ENCODE measurements at places on chromosomes 4 and X.

DNA sequence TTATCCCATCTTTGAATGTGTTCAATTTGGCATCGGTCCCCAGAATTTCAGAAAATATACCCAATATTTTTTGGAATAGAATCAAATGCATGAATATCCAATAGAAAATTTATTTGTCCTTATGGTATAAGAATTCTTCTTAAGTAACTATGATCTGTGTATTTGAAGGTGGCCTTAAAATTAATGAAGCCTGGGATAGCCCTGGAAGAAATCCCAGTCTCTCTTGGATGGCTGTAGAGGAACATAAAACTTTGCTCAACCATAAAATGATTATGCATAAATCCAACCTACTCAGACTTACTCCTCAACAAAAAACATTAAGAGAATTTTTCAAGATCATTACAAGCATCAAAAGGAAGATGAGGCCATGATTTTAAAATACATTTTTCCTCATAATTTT lies 269.4 kb upstream of the SMIM31 start:
- DNase-seq = no peak

DNA sequence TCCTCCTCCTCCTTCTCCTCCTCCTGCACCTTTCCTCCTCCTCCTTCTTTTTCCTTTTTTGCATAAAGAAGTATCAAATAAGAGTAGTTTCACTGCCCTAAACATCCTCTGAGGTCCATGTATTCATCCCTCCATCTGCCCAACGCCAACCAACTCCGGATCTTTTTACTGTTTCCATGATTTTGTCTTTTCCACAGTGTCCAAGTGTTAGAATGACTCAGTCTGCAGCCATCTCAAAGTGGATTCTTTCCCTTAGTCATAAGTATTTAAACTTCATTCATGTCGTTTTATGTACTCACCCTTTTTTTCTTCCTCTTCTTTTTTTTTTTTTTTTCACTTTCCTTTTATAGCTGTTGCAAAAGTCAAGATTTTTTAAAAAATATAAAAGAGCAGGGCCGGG lies 12.9 kb downstream of the CSF2RA start:
- DNase-seq = no peak

GRCh38 chrX:72123471-72124185 lies 8.1 kb downstream of the RTL5 start:
- no peak for DNase-seq

DNA sequence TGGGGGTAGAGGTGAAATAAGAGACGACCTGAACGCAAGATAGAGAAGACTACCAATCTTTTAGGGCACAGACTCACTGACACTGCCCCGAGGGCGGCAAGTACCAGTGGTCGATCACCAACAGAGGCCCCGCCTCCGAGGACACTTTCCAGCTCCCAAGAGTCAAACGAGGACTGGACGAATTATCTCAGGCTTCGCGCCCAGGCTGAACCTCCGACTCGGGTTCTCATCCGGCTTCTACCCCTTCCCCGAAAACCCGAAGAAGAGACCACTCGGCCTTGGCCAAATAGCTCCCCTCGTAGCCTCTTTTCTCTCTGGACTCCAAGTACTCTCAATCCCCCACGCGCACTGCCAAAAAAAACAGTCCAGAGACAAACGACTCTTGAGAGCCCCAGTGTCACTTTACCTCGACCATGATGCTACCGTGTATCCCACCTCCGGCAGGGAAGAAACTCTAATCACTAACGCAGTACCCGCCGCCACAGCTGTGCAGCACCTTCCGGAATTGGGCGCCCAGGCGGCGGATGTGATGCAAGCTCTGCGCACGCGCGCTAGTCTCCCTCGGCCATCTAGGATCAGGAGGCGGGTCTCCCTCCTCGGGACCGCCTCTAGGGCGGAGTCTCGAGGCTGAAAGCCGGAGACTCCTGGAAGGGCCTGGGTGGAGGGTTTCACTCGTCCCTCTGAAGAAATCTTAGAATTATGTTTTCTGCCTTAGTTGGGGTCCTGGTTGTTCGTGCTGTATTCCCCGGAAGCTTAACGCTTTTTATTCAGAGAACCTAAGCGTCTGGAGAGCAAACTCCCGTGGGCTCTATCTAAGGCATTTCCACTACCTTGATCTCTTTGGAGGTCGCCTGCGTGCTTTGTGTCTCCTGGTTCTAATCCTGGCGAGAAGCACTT lies at the start of gene PLRG1:
TSS of gene PLRG1 (minus strand) at position 507 of the 897 bp plus-strand sequence. CDS start at position 415, 92 bp downstream.
- peak; percentile 92 for DNase-seq

DNA sequence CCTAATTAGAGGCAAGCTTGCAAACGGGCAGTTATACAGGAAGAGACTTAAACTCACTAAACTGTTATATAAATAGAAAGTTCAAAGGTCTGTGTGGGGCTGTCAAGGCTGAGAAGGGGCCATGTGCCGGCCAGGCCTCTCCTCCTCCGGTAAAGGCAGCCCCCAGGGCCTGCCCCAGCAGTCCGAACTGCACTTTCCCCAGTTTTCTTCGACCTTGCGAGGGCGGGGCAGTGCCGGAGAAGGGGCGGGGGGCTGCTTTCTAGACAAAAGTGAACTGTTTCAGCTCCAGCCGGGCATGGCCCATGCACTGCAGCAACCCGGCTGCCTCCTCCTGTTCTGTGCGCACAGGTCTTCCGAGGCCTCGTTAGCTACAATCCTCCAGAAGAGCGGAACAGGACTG lies 4.1 kb downstream of the AFF2 start:
- DNase-seq = no peak

DNA sequence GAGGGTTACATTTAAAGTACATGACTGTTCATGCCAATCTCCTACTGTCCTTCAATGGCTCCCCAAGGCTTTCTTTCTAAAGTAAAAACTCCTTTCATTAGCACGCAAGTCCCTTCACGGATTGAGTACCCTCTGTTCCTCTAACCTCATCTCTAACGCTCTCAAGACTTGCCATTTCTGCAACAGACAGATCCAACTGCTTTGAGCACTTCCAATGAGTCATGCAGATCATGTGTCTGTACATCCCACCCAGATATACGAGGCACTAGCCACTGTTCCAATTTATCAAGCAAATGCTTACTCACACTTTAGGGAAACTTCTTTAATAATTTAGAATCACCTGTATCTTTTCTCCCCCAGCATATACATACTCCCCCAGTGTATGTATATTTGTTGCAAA lies 332.5 kb upstream of the ZFP42 start:
- no peak for DNase-seq

DNA sequence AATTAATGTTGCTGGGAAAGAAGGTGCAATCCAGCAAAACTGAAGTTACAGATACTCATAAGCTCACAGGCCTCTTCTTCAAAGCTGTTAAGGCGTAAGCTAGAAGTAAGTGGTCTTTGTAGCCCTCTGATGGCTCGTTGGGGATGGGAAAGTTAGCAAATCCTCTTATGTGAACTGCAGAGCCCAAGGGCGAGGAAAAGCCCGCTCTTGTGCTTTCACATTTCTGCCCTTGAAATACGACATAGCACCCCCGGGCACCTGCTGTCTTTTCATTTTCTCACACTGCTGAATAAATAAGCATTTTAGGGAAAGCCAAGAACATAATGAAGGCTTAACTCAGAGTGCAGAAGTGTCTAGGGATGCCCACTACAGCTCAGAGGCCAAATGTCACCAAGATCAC lies 73.1 kb upstream of the SORBS2 start:
- no peak for DNase-seq

DNA sequence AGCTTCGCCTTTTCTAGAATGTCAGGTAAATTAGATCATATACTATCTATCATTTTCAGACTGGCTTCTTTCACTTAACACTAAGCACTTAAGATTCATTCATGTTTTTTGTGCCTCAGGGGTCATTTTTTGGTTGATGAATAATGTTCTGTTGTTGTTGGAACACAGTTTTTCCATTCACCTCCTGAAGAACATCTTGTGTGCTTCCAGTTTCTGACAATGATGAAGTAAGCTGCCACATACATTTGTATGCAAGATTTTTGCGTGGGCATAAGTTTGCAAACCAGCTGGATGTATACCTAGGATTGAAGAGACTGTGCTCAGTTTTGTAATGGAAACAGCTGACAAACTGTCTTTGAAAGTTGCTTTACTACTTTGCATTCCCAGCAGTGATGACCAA lies 37.6 kb downstream of the MAGEA9 start:
- DNase-seq = no peak

DNA sequence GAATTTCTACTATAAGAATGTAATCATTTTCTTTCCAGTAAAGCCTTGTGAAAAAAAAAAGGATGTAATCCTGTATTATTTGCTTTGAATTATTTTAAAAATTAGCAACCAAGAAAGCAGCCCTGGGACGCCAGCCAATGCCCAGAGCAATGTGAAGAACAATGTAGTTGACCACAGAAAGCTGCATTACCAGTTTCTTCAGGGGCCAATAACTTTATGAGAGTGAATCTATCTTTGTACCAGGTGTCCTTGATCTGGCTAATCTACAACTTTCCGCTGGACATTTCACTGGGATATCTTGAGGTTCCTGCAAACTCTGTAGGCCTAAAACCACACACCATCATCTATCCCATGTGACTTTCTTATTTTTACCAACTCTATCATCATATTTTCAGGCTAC lies 7.6 kb upstream of the KLHL2 start:
- no peak for DNase-seq

GRCh38 chrX:2507904-2508627 lies 7.3 kb upstream of the DHRSX start:
- no peak for DNase-seq

DNA sequence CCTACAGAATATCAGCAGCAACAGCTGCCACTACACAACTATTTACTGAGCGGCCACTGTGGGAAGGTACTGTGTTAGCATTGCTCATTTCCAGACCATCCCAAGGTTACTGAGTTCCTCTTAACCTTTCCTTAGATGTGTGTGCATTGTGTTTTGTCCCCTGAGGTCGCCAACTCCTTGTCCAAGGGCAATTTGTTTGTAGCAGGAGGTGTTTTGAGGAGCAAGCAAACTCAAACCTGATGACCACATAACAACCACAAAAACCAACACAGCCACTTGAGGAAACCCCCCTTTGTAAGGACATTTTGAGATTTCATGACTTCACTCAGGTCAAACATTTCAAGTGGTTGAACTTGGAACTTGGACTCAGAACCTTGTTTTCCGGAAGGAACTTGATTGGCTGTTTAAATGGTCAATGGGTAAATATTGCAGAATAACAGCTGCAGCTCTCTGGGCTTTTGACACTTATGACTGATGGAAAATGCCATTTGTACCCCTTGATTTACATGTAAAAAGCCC lies 122.3 kb downstream of the MID1IP1 start:
- no peak for DNase-seq

DNA sequence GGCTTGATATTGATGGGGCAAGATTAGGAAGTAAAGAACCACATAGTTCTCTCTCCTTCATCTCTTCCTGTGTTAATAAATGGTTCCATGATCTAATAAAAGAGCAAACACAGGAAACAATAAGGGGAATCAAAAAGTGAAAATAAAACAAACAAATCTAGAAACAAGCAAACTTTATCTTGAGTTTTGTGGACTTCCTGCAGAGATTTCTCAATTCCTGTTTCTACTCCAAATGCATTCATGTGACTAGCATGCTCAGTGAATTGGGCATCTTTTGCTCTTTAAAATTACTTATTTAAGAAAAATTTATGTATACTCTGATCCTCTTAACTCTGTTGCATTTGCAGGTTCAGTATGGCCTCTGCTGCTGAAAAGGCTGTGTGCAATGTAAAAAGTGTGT lies 682.0 kb downstream of the KCTD8 start:
- no peak for DNase-seq

DNA sequence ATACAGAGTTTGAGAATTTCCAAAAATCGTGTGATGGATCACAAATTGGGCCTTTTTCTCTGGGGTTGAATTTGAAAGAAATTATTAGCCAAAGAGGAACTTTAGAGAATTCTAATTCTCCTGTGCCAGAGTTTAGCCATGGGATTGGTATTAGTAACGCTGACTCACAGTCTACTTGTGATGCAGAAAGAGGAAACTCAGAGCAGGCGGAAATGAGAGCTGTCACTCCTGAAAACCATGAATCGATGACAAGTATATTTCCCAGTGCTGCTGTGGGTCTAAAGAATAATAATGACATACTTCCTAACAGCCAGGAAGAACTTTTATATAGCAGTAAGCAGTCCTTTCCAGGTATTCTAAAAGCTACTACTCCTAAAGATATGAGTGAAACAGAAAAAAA lies 64.9 kb downstream of the N4BP2 start:
- no peak for DNase-seq

DNA sequence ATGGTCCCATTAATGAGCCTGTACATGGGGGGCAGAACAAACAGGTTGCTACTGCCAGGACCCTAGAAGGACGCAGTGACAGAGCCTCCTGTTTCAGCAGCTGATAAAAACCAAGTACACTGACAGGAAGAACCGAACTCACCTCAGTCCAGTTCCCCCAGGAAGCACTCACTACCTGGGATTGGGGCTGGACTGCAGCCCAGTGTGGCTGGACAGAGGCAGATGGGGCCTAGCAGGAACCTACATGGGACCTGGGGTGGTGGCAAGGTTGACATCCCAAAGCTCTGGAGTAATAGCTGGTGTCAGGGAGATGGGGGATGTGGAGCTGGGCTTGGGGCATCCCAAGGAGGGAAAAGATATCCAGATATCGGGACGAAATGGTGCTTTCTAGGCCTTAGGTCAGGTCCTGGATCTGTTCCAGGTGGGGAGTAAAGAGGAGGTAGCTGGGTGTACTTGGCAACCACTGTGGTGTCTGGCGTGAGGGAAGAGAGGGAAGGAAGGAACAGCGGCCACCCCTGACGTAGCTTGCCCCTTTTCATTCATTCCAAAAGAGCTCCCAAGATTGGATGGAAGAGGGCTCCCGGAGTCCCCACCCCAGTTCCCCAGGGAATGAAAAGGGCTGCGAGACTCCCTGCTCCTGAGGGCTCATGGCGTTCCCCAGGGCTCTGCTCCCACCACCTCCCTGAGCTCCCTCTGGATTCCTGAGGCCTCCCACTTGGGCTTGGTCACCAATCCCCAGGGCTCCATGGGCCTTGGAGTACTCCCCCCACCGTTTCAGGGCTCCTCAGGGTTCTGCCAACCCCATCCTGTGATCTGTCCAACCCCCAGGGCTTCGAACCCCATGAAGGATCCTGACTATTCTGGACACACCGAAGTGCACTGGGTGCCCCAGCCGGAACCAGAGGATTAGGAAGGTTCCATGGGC lies 4.5 kb downstream of the EMD start:
- DNase-seq = no peak

GRCh38 chrX:122218666-122219065 lies 965.4 kb upstream of the GRIA3 start:
- no peak for DNase-seq

DNA sequence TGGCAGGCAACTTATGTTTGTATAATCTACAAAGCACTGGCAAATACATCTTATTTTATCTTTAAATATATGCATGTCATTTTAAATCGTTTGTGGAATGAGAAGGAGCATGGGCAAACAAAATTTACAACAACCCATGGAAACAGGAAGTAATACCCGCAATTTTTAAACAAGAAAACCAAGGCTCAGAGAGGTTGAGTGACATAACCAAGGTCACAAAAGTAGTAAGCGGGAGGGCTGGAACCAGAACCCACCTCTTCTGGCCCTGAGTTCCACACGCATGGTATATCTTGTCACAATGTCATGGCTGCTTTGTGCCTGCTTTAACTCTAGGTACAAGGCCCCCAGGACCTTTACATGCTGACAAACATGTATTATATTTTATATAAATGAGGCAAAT lies 52.9 kb downstream of the SLC7A11 start:
- DNase-seq = no peak

- no peak for DNase-seq
Observed at GRCh38 chr4:109302361-109303139, at the start of gene COL25A1. COL25A1 (minus strand) TSS chr4:109302658.

All from stimulated activated CD8-positive, alpha-beta memory T cell treated with anti-CD3 and anti-CD28 coated beads, Interleukin-4, amount 100 ng/mL, for 4 hours (primary cell).